ENCODE measurements at places on chromosomes 4 and X.

- no peak for DNase-seq
Observed at GRCh38 chr4:95263960-95264359, 284.8 kb downstream of the UNC5C start.

DNA sequence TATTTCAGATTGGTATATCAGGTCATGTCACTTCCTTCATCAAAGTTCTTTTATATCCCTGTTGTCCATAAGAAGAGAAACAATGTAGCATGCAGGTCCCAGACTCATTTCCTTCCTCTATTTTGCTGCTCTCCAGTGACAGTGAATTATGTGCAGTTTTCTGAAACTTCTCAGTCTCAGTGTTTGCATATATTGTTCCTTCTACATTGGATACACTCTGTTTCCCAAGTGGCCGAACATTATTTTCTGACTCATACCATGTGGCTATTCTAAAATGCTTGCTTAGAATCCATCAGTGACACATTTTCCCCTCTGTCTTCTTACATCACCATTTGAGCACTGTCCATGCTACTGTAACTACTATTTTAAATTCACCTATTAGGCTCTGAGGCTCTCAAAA lies 305.7 kb downstream of the PDHA2 start:
- no peak for DNase-seq

- no peak for DNase-seq
Observed at GRCh38 chrX:114178126-114178525, 405.8 kb upstream of the HTR2C start.

GRCh38 chrX:15645266-15645665 lies 19.3 kb downstream of the CLTRN start:
- DNase-seq, result no peak

Measured in NCI-H146 (cell line).